ENCODE measurements at places on chromosomes 2 and 18.

GRCh38 chr18:75376004-75376403 lies 51.5 kb downstream of the SMIM21 start:
- no peak for DNase-seq

DNA sequence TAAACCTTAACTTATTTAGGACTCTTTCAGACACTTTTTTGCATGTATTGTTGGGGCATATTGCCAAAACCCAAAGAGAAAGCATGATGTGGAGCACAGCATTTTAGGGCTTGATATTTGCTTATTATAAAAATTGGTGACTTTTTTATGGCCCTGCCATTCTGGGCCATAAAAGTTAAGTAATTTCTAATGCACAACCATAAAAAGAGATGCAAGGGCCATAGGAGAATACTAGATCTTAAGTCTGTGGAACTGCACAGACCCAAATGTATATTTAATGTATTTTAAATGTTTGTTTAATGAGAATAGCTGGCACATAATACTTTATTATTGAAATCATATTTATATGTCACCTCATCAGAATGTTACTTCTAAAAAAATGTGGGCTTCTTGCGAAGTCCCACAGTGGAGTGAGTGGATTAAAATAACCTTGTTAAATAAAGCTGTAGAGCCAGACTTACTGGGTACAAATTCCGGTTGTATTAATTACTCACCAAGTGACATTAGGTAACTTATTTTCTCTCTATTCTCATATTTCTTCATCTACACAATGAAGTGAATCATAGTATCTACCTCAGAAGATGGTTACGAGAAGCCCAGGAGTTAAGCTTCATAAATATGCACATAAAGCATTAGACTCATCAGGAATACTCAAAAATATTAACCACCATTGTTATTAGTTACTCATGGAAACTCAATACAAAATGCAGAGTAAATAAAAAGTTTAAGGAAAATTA lies 52.2 kb downstream of the HNMT start:
- DNase-seq, result peak; percentile 67

DNA sequence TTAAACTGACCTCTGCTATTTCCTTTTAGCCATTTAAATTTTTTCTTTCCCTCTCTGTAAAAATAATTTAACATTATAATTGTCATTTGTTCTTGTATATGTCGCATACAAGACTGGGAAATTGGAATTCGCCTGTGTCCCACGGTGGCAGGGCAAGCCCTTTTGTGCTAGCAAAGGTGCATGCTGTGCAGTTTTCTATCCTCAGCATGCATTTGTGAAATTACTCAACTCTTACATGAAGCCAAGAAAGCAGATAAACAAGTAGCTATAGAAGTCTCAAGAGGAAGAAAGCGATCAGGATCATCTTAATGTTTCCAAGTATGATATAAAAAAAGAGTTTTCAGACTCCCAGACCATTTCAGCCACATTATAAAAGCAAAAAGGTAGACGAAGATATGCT lies 392.6 kb upstream of the CHST9 start:
- no peak for DNase-seq

GRCh38 chr2:9247786-9248185 lies 41.2 kb downstream of the ASAP2 start:
- DNase-seq, result no peak

DNA sequence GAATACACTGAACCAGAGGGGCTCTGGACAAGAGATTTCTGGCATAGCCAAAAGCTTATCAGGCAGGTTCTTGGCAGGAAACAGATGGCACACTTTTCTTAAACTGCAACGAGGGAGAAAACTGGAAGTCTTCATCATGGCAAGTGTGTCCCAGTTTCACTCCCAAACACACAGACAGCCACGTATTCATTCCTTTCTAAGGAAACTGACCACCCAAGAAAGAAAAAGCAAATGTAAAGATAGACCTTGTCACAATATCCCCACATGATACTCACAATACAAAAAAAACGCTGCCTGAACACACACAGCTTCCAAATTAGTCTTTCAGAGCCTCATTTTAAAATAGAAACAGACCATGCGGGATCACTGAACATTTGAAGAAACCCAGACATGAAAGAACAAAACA lies 40.6 kb upstream of the RTTN start:
- DNase-seq, result no peak

- DNase-seq, result no peak
These were observed 55.7 kb downstream of the PTPN2 start for GRCh38 chr18:12828116-12829051.

DNA sequence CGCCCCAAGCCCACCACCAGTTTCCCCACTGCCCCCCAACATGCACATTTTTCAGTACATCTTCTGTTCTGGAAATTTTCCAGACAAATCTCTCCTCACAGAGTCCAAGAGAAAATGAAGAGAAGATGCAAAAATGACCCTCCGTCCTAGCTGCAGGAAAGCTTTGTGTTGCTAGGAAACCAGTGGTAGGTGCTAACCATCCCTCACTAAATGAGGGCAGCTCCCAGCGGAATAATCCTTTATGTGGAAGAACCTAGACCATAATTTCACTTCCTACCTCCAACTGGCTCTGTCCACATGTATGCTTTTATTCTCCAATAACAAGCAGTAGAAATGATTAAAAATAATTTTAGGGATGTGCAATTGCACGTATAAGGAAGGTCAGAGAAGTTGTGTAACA lies 311.9 kb upstream of the EPHA4 start:
- no peak for DNase-seq

- no peak for DNase-seq
These were observed 275.3 kb downstream of the CMPK2 start for GRCh38 chr2:6590442-6590841.

GRCh38 chr18:69408522-69408921 lies 7.8 kb downstream of the DOK6 start:
- DNase-seq, result no peak

- no peak for DNase-seq
These were observed 2.5 kb downstream of the TAF4B start for GRCh38 chr18:26228562-26229260.

DNA sequence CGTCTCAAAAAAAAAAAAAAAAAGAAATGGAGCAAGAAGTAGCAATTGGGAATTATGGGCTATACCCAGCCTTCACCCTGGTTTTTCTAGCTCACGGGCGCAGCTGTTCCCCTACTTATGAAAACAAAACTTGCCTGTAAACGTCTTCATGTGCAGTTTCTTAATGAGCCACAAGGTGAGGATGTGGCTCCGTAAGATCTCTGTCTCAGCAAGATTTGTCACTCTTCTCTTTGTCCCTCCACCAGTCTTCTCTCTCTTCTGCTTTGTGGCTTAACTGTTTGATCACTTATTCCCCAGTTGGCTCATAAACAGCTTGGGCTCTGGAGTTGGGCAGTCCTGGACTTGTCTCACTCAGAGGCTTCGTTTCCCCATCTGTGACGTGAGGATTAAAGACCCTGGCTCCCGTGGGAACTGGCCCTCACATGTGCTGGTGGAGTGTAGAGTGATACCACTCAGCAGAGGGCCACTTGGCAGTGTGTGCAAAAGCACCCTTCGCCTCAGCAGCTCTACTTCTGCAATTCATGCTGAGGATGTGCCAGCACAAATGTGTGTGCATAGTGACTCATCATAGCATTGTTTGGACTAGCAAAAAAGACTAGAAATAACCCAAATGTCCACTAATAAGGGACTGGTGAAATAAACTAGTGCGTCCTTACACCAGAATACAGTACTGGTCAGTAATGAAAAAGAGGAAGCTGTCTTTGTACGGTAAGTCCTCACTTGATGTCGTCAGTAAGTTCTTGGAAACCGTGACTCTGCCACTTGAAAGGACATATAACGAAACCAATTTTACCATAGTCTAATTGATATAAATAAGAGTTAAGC lies 8.7 kb downstream of the CEP68 start:
- peak; percentile 77 for DNase-seq

- DNase-seq, result no peak
These were observed 53.6 kb upstream of the HNMT start for GRCh38 chr2:137910641-137911040.

- peak; percentile 41 for DNase-seq
These were observed 45.1 kb downstream of the TRAK2 start for GRCh38 chr2:201406077-201406662.
